G401 (cell line): ENCODE measurements at places on chromosomes 7 and 10.

DNA sequence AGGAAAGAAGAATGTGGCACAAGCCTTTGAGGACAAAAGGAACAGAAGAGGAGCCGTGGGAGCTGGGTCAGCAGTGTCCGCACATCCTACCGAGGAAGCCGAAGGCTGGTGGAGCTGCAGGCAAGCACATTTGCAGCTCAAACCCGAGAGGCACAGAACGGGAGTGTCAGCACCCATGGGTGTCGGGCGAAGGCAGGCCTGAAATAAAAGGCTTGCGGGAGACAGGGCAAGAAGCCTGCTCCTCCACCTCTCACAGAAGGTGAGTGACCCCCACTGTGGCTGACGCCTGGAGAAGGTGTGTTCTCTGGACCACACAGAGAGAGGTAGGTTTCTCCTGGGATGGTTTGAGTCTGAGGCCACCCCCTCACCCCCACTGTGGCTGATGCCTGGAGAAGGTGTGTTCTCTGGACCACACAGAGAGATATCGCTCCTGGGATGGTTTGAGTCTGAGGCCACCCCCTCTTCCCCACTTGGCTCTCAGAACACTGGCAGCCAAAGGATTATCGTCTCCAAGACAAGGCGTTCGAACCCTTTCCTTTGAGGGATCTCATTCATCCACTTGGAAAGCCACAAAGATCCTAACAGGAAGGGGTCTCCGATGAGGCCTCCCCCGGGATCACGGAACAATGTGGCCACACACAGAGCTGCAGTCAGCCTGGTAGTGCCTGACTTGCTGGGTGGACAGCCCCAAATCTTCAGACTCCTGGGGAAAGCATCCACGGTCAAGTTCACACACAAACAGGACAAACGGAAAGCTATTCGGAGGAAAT, 21.6 kb upstream of the GTPBP4 start:
- DNase-seq: no peak

DNA sequence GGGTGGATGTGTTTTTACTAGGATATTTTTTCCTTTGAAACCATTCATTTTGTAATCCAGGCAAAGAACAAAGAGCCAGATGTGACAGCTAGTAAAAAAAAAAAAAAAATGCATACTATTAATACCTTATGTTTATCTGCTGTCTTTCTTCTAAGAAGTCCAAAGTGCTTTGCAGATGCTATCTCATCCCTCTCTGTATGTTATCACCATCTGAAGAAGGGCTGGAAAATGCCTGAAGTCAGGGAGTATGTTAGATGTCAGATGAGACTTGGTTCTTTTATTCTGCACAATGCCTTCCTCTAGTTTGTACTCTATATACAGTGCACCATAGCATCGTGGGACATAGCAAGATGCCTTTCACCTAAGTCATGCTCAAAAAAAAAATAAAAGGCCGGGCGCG, 10.4 kb upstream of the CAMK1D start:
- DNase-seq: no peak

- DNase-seq: peak; percentile 62
Measured at GRCh38 chr10:59708816-59709394, 745 bp downstream of the SLC16A9 start.

DNA sequence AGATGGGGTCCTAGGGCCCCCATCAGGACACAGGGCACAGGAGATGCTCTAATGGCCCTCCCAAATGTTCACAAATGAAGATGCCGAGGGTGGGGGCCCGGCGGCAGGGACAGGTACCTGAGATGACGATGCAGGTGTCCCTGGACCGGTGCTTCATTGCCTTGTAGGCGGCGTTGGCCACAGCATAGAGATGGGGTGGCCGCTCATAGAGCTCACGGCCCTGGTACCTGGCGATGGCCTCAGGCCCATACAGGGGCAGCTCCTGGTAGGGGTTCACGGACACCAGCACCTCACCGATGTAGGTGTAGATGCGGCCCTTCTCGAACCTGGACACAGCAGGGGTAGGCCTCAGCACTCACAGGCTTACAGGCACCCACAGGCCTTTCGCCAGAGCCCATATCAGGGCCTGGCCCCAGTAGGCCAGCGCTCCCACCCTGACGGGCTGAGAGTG, 2.0 kb downstream of the MYO1G start:
- no peak for DNase-seq

DNA sequence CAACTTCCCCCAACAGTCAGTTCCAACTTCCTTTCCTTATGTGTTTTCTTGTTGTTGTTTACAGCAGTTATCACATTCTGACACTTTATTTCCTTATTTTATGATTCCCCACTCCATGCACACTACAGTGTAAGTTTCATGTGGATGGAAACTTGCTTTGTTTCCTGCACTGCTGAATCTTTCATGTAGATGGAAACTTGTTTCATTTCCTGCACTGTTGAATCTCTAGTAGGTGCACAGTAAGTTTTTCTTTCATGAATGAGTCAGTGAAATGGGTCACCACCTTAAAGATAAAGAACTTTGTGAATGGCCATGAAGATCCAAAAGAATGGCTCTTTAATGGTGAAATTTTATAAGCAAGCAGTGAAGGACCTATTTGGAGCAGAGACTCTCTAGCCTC, 61.4 kb downstream of the SHOC2 start:
- DNase-seq: no peak

GRCh38 chr7:50321487-50322067, 17.1 kb downstream of the IKZF1 start:
- no peak for DNase-seq
